ENCODE measurements at places on chromosomes 7 and 10. TPM values are rescaled to one million over a fixed set of nuclear protein-coding genes. Genes with fewer than 3 reads are reported as not detected.

PRPS1L1 gene
- not detected for total RNA-seq

PDK4 gene
- 510 TPM for total RNA-seq

C7orf25 gene
- 10.1 TPM for total RNA-seq

OR13A1 gene
- total RNA-seq, result 0.48 TPM

ABCB1 gene
- 39.5 TPM for total RNA-seq

TBXAS1 gene
- total RNA-seq, result 15.8 TPM

HOXA9 gene
- 19.5 TPM for total RNA-seq

CHAT gene
- not detected for total RNA-seq

YAE1 gene
- total RNA-seq, result 11.2 TPM

CALCR gene
- not detected for total RNA-seq

ZNRF2 gene
- total RNA-seq, result 61.5 TPM

PRLHR gene
- not detected for total RNA-seq

PDZD7 gene
- total RNA-seq, result 2.0 TPM

DNA sequence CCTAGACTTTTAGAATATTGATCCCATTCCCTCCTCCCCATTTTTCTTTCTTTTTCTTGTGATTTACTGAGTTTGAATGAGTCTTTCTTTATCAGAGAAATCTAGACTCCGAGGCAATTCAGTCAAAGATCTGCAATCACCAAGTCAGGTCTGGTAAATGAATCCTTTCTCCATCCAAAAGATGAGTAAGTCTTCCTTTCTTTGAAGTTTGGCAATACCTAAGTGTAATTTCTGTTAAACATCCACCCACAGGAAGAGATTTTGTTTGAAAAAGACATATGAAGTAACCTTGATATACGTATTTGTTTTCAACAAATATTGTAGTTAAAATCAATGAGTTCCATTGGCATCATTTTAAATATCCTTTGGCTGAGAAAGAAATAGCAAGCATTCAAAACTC lies 58.3 kb downstream of the SLC39A12 start:
- no peak for DNase-seq

DNA sequence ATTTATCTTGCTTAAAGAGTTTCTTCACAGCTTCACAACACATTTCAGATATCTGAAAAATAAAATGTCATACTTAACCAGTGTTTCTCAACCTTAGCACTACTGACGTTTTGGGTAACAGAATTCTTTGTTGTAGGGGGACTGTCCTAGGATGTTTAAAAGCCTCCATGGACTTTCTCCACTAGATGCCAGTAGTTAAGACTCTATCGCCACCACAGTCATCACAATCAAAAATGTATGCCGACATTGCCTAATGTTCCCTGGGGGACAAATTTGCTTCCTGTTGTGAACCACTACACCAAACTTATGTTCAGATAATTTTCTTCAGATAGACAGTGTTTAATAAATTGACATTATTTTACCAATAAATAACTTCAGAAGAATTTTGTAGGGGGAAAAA lies 13.4 kb downstream of the NOC3L start:
- DNase-seq, result no peak

DNA sequence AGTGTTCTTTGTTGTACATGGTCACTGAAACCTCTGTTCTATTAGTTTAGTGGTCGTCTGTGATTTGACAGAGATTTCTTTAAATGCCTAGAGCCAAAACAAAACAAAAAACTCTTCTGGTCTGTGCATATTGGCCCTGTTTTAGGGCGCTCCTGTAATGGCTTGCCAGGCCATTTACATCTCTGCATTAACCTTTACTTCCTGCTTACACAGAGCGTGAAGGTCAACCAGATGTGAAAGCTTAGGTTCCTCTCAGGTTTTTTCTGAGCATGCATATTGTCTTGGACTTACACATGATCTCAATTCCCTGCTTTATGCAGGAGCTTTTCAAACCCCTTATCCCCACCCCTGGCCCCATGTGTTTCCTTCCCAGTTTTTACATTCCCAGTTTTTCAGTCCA lies 9.6 kb downstream of the ZNF37A start:
- DNase-seq, result no peak

- no peak for DNase-seq
Measured at GRCh38 chr10:125217990-125218675, 57.8 kb upstream of the CTBP2 start.

GRCh38 chr7:57403601-57404342 lies 46.2 kb upstream of the ZNF716 start:
- no peak for DNase-seq

GRCh38 chr10:73968098-73968521 lies 29.8 kb upstream of the VCL start:
- DNase-seq, result no peak

GRCh38 chr7:96211954-96212353 lies 109.9 kb downstream of the SLC25A13 start:
- no peak for DNase-seq

DNA sequence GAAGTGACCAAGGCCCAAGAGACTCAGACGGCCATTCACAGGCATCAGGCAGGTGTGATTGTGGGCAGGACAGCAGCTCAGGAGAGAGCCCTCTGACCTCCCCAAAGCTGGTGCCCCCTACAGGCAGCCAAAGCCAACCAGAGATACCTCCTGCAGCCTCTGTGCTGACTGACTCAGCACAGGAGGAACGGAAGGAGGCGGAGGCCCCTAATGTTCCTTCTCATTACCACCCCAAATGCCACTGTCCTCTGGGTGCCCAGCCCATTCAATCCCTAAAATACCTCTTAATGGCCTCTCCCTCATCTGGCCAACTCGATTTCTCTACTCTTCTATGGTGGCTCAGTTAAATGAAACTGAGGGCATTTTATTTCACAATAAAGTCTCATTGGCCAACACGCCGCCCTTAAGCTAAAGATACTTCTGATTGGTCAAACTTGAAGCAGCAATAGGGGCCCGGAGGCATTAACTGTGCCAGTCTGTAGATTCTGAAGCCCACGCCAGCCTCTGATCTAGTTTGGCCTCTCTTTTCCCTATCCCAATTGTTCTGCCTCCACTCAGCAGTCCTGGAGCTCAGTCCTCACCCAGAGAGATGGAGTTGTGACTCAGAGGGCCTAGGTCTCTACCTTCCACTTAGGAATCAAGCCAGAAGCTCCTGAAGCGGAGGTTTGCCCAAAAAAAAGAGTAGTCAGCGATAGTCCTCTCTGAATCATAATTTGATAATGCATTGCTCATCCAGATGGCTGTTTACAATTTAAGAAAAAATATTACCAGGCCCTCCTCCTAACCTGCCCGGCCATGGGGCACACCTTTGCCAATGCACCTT lies 1.2 kb downstream of the CYREN start:
- DNase-seq, result peak; percentile 76

DNA sequence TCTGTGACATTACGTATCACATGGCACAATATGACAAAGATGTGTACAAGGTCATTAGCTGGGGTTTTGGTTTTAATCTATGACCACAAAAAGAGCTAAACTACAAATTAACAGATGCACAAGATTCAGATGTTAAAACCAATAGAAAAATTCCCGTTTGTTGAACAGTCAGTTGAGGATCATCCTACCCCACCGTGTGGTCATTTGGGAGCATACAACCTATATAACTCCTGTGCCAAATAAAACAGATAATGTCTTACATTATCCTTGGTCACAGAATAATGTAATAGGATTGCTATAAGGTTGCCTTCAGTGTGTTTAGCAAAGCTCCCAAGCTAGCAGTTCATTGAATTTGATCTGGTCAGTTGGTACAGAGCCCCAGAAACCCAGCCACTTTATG lies 28.2 kb downstream of the ASNS start:
- DNase-seq, result no peak

GRCh38 chr10:1267568-1267967 lies 211.4 kb downstream of the WDR37 start:
- DNase-seq, result no peak

DNA sequence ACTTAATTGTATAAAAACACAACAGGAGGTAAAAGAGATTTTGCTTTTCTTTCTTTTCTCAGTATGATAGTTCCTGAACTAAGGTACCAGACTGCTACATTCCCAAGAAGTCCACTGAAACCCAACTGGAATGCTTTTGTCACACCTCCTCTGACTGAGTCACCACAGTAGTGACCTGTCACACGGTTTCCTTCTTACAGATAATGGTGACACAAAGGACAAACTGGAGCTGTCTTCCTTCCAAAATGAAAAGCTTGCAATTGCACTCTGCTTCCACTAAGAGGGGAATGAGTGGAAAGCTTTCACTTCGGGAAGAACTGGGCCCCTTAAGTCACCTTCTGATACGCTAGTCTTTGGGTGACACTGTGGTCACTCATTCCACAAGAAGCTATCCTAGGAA lies 122.2 kb downstream of the KMT2E start:
- no peak for DNase-seq

DNA sequence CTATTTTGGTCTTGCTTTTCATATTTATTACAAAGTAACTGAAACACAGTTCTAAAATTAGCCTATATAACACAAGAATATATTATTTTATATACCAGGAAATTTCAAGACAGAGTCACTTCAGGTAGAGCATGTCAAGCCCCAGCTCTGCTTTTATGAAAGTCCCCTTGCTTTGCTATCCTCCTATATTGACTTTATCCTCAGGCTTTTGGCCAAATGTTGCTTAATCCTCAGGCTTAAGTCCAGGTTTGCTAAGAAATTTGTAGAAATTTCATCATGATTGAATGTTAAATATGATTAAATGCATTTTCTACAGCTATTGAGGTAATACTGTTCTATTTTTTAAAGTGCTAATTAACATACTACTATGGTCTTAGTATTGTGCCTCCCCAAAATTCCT lies 227.6 kb downstream of the FZD1 start:
- DNase-seq, result no peak

DNA sequence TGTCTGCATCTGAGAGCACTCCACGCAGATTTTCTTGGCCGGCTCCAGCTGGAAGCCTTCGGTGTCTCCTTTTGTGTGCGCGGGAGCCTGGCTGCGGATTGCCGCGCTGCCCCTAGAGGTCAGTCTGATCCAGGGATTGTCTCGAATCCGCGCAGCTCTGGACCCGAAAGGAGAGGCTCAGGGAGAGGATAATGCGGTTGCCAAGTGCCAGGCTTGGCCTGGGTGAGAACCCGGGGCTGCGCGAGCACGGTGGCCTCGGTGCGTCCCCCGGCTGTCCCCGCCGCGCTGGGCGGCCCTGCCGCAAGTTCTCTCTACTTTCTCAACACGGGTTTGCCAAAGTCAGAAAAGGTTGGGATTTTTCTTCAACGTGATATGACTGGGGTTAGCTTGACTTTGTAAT lies 140.9 kb downstream of the ADCYAP1R1 start:
- DNase-seq, result peak; percentile 31

GRCh38 chr7:27961255-27961654 lies 219.3 kb downstream of the JAZF1 start:
- no peak for DNase-seq

GRCh38 chr7:2928613-2929311 lies 84.7 kb upstream of the GNA12 start:
- DNase-seq, result no peak

DNA sequence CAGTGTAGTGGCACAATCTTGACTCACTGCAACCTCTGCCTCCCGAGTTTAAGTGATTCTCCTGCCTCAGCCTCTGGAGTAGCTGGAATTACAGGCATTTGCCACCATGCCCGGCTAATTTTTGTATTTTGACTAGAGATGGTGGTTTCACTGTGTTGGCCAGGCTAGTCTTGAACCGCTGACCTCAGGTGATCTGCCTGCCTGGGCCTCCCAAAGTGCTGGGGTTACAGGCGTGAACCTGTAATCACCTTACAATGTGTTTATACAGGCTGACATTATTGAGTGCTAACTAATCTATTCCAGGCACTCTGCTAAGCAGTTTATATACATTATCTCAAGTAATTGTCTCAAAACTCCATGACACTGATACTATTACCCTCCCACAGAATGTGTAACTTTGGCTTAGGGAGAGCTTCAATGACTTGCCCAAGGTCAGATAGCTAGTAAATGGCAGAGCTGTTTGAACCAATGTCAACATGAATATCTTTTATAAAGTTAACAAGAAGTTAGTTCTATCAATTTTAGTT lies 36.8 kb downstream of the KIFBP start:
- DNase-seq, result no peak

GRCh38 chr10:30897048-30897447 lies 134.6 kb downstream of the ZNF438 start:
- no peak for DNase-seq

- DNase-seq, result no peak
Measured at GRCh38 chr7:22355620-22356009, 1.3 kb downstream of the RAPGEF5 start.

DNA sequence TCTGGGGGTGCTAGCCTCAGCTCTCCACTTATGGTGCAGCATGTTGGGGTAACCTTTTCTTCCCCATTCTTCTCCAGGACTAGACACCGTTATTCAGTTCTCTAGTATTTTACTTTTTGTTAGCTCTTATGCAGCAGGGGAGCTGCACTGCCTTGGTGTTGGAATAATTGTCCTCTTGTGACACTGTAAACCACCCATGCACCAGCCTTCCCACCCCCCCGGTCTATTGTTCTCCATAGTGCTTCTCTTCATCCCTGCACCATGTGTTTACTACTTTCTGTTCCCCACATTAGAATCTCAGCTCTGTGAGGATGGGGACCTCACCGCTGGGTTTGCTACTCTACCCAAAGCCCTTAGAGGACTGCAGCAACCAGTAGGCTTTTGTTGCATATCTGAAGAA lies 230.7 kb downstream of the RPS24 start:
- no peak for DNase-seq

GRCh38 chr10:80476685-80477084 lies 22.6 kb downstream of the TSPAN14 start:
- DNase-seq, result peak; percentile 1

GRCh38 chr7:142616121-142616643 lies 133.1 kb upstream of the PRSS1 start:
- no peak for DNase-seq

GRCh38 chr10:2968401-2969058 lies 98.8 kb upstream of the PFKP start:
- no peak for DNase-seq

DNA sequence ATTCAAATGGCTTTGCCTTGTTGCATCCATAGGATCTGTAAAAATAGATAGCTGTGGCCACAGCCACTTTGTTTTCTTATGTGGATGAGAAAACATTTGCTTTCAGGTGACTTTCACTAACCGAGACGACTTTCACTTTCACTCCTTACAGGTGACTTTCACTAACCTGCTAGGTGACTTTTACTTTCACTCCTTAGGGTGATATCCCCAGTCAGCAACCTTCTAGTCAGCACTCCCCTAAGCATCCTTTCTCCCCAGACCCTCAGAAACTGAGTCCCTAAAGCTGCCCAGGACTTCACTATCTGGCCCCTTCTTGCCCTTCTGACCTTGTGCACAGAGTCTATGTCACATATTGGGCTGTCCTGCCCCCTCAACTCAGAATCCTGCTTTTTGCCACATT lies 177.5 kb downstream of the RELN start:
- no peak for DNase-seq
